ENCODE measurements at places on chromosomes 7 and 10.

DNA sequence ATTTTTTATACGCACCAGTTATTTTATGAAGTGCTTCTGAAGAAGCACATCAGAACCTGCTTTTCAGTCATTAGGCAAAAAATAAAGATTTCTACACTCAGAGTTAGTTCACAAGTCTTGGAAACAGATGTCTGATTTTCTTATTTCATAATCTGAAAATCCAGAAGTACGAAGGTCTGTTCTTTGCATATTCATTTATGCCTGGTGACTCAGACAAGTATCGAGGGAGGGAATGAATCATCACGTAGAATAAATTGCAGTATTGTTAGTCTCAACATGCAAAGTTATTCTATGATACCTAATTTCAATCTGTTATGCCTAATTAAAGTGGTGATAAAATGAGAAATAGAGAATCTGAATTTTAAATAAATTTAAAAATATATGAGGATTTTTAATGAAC is 113.6 kb upstream of the SEM1 start:
- DNase-seq = no peak

DNA sequence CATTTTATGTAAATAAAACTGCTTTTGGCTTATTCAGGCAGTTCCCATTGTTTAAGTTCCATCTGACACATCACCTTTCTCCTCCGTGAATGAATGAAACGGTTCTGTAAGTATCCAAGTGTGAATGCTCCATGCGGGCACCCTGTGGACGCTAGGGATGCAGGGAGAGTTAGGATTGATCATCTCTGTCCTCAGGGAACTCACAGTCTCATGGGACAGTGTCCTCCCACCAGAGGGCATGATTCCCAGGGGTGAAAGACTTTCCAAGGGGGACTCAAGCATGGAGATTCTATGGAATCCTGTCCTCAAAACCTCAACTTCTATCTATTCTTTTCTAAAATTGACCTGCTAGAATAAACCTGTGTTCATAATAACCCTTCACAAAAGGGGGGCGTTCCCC is 98.8 kb downstream of the HECW1 start:
- DNase-seq = no peak

GRCh38 chr10:115417585-115418265 is 324.6 kb downstream of the ATRNL1 start:
- no peak for DNase-seq

GRCh38 chr7:69283421-69283820 is 314.9 kb upstream of the AUTS2 start:
- DNase-seq = no peak

DNA sequence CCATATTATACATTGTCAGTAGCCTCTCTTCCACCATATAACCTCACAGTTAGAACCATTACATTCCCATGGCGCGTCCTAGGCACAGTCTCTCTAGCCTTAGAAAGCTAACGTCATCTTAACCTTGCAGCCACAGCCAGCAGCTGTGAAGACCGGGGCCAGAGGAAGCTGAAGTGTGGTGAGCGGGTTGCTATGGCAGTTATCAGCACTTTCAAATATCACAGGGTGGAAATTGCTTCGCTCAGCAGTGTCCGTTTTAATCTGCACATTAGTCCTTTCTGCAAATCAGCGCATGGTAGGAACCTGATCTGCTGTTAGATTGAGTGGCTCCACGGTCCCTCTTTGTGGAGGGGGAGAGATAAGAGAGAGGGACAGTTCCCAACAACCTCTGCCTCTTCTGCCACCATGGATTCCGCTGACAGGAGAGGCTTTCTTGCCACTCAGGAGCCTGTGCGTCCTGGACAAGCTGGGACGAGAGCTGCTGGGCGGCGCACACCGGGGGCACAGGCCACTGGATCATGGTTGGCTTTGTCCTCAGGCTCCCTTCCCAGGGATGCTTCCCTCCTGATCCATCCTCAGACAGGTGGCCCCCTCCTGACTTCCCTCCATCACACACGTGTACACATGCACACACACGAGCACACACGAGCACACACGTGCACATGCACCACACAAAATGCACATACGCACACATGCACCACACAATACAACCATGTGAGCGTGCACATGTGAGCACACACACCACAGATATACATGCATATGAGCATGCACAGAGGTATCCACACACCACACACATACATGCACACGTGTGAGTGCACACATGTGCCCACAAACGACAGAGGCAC is 93.8 kb downstream of the WDR37 start:
- peak; percentile 9 for DNase-seq

- no peak for DNase-seq
Observed at GRCh38 chr7:28174442-28174841, 6.2 kb downstream of the JAZF1 start.

DNA sequence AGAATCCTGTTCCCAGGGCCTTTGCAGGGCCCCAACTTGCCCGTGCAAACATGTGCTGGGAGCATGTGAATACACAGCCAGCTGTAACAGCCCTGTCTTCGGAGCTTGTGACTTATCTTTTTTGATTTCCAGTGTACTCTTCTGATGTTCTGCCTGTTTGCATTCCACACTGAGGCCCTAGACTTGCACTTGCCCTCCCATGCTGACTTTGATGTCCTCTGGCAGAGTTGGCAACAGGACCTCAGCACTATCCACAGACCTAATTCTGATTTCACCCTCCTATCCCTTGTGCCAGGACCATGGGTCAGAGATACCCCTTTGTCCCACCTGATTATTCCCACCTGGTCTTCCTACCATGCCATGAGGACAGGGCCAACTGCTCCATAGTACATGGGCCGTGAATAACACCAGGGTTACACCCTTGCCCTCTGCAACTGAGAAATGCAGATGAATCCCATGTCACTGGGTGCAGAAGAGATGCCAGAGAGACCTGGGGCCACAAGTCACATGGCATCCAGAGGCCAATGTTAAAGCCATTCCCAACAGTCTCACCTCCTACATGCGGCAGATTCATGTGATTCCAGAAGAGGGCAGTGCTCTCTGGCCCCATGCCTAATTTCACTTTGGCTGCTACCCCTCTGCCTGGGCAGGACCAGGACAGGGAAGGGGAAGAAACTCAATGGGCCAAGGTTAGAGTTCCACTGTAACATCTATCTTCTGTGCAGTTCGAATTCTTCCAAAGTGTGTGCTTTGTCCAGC is 43.0 kb downstream of the SCRN1 start:
- DNase-seq = no peak

GRCh38 chr7:23117841-23118240 is 12.3 kb downstream of the KLHL7 start:
- DNase-seq = no peak

DNA sequence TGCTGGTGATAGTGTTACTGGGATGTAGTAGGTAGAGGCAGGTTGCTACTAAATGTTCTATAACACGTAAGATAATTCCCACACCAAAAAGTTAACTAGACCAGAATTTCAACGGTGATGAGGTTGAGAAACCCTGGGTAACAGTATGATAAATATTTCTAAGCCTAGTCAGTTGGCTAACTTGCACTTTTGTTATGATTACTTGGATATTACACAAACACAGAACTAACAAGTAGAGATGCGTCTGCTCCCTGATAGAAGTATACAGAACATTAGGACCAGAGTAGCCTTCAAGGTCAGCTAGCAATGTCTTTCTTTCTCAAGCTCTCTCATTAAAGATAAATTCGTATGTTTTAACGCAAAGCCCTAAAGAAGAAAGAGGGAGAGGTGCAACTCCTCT is 86.2 kb upstream of the FZD8 start:
- DNase-seq = no peak

DNA sequence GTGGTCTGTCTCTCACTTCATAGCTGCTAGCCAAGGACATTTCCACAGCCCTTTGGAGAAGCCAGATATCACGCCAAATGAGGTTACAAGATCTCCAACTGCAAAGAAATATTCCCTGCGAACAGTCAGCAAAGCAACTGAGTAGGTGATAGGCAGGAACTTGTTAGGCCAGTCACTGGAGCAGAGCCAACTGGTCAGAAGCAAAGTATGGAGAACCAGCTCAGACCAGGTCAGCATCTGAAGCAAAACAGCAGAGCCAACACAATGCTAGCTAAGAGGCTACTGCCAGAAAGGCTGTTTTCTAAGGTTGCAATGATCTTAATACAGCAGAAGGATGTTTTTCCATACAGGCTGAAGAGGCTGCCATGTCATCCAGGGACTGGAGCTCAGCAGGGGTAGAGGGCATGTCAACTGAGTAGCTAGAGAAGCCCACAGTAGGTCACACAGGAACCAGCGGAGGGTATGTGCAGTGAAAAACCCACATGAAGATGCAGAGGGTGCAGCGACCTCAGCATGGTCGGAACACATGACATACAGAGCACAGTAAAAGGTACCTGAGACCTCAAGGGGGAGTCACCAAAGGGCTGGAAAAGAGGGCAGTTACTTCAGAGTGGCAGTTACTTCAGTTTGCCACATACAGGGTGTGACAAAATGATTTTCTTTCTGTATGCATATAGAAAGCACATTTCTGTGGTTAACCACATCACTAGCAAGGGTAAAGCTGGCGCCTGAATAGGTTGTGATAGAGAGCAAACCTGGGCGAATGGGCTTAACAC is 8.9 kb downstream of the SEC31B start:
- peak; percentile 31 for DNase-seq

GRCh38 chr7:97005183-97006054 is at the start of gene DLX6:
DLX6 (plus strand) TSS chr7:97005553; CDS start chr7:97005978, 425 bp downstream.
- no peak for DNase-seq

GRCh38 chr10:21401196-21401595 is 124.3 kb downstream of the SKIDA1 start:
- DNase-seq = no peak

GRCh38 chr10:96053985-96054384 is 10.6 kb downstream of the CCNJ start:
- DNase-seq = no peak

- no peak for DNase-seq
Observed at GRCh38 chr7:57384380-57384779, 65.6 kb upstream of the ZNF716 start.

- no peak for DNase-seq
Observed at GRCh38 chr7:146741911-146742310, 625.3 kb downstream of the CNTNAP2 start.

DNA sequence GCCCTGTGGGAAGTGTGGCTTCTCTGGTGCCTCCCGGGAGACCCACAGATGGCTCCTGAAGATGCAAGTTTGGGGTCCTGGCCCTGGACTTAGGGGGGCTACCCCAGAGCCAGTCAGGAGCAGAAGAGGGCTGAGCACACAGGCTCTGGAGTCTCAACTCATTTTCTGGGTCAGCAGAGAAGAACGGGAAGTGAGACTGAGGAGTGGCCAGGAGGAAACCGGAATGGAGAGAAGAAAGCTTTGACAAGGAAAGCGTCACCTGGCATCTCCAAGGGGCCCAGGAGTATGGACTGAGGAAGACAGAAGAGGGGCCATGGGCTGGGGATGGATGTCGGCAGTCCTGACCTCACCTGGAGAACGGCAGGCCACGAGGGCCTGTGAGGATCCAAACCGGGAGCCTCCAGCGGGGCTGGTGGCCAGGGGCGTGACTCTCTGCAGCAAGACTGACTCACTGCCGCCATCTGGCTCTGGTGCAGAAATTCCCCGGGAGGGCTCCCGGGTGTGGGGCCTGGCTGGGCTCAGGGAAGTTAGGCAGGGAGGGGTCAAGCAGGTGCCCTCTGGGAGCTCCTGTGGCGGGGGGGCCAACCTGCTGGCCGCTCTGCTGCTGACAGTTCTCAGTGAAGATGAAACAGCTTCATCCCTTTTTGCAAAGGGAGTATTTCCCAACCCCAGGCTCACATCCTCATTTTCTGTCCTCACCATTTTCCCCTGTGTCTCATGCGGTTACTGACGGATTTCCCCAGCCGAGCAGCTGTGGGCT is 23.6 kb downstream of the DAGLB start:
- no peak for DNase-seq

DNA sequence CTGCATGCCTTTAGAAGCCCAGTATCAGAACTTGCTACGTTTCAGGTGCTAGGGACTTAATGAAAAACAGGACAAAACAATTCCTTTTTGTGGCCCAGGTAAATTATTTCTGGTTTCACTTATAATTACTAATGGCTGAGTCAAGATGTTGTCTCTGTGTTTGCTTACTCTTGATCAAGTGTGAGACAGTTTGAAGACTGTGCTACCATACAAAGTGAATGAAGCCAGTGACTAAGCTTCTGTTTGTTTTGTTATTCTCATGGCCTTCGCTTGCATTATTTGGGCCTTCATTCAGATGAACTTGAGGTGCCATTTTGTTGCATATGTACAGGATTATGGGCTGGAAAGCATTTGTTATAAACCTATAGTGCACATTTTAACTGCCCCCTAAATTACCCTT is 17.9 kb downstream of the SMNDC1 start:
- no peak for DNase-seq

DNA sequence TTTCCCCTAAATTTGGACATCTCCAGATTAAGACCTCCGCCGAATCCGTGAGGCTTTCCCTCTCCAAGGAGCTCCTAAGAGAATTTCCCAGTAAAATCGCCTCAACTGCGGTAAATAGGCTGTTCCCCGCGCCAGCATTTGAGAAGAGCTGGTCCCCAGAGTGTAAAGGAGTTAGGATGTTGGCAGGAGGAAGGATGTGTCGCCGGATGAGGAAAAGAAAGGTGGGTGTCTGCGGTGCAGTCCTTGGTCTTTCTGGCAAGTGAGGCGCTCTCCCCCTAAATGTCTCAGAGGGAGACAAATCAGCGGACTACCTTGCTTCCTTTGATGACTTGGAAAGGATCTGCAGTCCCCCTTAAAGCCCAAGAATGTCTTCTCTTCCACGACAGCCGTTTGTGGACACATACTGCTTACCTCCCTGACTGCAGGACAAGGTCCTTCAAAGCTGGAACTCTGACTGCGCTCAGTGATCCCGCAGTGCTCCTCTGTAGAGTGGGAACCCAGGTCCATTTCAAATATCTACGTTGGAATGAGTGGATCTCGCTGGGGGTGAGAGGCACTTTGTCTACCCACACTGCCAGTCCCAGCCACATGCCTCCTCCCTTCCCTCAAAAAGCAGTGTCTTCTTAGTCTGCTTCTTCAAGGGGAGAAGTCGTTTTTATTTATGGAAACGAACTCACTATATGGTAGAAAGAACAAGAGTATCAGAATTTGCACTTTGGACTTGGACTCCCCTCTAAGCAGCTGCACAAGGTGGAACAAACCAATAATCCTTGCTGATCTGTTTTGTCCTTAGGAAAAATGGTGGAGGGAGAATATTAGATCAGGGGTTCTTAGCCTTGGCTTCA is 1.1 kb upstream of the DLG5 start:
- DNase-seq = no peak

GRCh38 chr10:98134117-98134430 is 383 bp upstream of the R3HCC1L start:
- DNase-seq = no peak

DNA sequence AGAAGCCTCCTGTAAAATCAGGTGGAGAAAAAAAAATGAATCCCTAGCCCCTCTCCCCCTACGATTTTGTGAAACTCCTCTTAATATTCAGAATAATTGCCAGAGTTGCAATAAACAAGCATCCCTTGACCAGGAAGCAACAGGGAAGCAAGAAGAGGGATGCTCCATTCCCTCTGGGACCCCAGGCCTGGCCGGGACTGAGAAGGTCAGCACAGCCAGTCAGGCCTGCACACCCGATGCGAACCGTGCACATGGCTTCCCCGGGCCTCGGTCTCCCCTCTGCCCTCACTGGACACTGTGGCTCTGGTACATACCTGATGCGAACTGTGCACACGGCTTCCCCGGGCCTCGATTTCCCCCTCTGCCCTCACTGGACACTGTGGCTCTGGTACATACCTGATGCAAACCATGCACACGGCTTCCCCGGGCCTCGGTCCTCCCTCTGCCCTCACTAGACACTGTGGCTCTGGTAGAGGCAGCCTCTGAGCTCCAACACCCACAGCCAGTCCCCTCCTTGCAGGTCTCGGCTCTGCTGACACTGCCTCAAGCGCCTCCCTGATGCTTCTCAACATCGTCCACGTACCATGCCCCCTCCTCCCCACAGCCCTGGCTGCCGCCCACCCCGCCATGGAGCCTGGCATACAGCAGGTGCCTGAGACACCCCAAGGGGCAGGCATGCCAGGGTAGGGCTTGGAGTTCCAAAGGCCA is 138.6 kb downstream of the DIP2C start:
- no peak for DNase-seq
